CD4-positive, alpha-beta T cell (primary cell): ENCODE measurements at places on chromosomes 3 and 15.

DNA sequence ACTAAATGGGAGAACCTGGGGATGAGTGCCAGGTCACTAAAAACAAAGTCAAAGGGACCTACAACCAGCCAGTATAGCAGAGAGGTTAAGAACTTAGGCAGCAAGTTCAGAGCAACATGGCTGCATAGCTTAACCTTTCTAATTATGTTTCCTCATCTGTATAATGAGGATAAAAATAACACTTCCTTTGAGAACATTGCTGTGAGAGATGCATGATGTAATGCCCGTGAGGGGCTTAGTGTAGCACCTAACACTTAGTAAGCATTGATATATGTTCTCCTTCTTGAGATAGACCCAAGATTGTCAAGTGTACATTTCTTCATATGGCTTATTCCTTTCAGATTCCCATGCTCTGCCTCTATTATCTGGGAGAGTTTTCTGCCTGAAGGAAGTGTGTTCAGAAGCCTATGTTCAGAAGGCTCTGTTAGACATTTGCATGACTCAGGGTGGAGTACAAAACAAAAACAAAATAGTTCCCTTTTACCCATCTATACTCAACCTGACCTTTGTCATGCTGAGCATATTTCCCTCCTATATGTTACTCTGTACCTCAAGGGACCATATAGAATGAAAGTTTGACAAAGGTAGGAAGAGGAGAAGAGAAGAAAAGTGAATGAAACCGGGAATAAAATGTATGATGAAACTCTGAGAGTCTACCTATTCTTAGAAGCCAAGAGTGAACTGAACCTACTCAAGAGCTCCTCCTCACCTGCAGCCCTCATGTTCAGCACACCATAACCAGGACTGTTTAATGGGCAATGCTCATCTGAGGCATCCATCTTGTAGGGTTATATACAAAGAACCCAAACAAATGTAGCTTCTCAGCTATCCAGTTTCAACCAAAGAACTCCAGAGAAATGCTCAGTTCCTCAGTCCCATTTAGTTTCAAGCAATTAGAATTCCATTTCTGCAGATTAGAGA is 70.7 kb upstream of the KCNMB2 start:
- no peak for DNase-seq

GRCh38 chr15:101138913-101139880 is 112.7 kb downstream of the CHSY1 start:
- no peak for DNase-seq

GRCh38 chr15:40590667-40591050 is 3.4 kb upstream of the KNL1 start:
- no peak for DNase-seq

DNA sequence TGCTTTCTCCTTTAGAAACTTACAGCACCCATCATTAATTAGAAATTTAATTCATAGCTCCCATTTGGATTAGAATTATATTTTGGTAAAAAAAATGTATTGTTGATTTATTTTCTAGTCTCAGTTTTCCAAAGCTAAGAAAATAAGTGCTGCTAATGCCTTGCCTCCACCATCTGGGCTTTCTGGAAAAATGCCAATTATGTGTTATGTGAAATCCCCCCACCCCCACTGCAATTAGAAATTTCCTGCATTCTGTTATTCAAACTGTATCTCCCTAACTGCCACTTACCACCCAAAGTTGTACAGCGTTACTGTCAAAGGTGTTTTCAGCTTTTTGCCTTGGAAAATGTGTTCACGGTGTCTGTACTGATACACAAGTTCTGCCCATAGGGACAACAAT is 617.2 kb upstream of the UBE2E2 start:
- DNase-seq = no peak

DNA sequence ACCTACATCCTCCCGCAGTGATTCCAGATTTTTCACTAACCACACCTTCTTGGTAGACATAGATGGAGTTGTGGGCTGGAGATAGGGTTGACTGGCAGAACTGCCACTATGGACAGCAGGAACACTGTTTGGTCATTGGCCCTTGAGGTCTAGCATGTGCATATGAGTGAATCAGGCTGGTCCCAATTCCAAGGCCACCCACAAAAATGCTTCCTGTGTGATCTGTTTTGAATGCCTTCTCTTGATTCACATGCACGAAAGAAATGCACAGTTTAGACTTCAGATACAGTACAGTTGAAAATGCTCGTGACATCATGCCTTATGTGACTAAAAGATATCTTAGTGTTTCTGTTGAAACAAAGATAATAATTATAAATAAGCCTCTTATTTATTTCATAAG is 285.8 kb upstream of the SEMA6D start:
- DNase-seq = no peak
